ENCODE measurements at places on chromosomes 3 and 15. TPM values are rescaled to one million over a fixed set of nuclear protein-coding genes. Genes with fewer than 3 reads are reported as not detected.
A peak's percentile ranks its signal among the peaks of the same experiment; 100 is the strongest.

DNA sequence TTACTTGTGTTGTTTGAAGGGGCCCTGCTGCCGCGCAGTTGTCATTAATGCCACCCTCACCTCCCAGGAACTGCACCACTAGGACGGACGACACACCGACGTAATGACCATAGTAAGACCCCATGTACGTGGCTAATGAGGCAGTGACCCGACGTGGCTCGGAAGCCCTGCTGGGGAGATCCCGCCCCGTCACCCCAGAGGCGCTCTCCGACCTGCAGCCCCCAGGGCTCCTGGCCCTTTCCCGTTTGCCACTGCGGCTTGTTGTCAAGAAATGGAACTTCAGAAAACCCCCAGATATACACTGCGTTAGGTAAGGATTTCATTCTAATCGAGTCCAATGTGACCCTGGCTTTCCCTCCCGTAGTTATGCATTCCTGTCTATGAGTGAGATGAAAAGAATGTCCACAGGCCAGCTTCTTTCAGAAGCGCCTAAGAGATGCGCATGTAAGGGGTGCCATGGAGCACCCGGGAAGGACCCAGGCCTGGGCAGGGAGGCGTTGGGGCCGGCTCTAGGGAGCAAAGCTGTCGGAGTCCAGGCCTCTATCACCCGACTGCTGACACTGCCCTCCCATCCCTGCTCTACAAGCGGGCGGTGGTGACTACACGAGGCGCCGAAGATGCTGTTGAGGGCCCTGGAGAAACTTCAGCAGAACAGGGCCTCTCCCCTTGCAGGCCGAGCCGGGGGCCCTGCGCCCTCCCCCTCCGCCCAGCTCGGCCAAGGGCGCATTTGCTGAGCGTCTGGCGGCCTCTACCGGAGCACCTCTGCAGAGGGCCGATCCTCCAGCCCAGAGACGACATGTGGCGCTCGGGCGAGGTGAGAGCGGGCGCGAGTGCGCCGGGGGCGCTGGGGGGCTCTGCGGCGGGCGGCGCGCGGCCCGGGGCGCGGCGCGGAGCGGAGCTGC lies at the start of gene GABRA5:
Gene GABRA5, plus strand, starts transcription at position 765 of the 902 bp plus-strand sequence. CDS start 2,187 bp downstream, outside the sequence.
- no peak for DNase-seq

GRCh38 chr3:158107605-158108444 lies 1.6 kb upstream of the SHOX2 start:
- no peak for DNase-seq

GRCh38 chr3:142134799-142135325 lies 14.5 kb downstream of the TFDP2 start:
- no peak for DNase-seq

DNA sequence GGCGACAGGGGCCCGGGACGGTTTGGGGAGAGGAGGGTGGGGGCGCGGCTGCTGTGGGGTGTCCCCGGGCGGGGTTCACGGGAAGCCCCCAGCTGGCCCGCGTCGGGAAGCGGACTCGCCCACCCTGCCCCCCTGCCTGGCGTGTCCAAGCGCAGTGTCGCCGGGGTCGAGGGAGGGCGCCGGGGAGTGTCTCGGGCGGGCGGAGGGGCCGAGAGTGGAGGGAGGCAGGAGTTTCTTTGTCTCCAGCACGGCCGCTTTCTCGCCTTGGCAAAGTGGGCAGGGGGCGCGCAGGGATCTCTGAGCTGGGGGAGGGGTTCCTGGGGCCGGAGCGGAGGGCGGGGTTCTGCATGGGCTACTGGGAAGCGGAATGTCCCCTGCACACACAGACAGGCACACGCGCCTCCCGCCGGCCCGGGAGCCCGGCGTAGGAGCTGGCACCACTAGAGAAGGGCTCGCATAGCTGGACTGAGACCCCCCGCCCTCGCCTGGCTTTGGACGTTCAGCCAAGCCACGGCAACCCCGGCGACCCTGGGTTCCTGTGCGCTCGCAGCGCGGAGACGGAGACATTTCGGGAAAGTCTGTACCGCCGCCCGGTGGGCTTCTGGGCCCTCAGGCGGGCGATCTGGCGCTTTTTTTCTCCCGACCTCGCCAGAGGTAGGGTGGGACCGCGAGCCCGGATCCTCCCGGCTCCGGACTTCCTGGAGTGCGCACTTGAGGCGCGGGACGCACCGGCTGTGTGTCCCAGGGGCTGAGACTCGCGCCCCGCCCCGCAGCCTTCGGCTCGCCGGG lies 822 bp downstream of the ST8SIA2 start:
- DNase-seq, result no peak

DNA sequence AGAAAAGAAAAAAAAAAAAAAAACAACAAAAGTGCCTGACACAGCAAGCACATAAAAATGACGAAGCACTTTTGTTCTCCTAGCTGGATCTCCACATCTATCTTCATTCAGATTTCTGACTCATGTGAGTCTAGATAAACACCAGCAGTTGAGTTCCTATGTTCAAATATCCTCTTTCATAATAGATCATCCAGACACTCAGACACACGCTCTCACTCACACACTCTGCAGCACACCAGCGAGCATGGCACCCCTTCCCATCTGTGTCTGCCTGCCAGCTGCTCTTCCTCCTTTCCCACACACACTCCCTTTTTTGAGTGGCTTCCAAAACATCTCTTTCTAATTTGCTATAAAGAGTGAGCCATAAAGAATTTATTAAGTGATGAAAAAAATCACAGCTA lies 19.8 kb upstream of the CELF6 start:
- DNase-seq, result peak; percentile 95

- peak; percentile 33 for DNase-seq
These were observed 797.5 kb downstream of the AGBL1 start for GRCh38 chr15:86877171-86877631.

- DNase-seq, result no peak
These were observed 2.9 kb upstream of the PRKCD start for GRCh38 chr3:53157974-53158580.

- DNase-seq, result peak; percentile 97
These were observed 276.6 kb downstream of the UACA start for GRCh38 chr15:70486451-70487386.

DNA sequence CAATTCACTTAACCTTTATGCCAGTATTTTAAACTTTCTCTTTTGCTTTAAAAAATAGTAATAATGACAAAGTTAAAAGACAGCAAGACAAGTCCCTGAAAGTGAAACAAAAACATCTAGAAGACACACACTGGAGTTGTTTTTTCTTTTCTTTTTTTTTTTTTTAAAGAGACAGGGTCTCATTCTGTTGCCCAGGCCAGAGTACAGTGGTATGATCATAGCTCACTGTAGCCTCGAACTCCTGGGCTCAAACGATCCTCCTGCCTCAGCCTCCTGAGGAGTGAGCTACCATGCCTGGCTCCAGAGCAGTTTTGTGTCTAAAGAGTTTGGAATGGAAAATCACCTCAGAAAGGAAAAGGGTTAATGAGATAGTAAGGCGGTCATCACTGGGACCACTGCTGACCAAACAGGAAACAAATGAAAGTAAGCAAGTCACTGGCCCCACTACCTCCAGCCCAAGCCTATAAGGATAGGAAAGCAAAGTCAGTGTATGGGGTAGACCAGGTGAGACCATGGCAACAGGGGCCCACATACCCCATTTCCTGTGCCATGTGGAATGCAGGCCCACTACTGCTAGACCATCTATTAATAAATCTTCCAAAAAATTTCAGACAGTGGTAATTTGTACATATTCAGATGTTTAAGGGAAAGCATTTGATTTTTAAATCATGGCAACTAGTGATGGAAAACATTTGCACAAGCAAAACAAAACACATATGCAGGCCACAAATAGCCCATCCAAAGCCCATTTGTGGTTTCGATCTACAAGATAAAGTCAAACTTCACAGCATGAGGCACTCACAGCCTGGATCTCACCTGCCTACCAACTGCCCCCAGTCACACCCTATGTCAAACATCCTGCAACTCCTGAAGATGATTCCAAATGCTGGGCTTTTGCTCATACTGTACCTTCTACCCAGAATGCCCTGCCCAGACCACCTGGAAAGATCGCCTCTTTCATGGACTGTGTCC lies 62.6 kb downstream of the OSBPL10 start:
- DNase-seq, result no peak

ATP8B4 gene
- total RNA-seq, result 1.0 TPM

PPP1R14D gene
- total RNA-seq, result not detected

BSN gene
- total RNA-seq, result 0.17 TPM

SAMD7 gene
- total RNA-seq, result not detected

SLC28A2 gene
- not detected for total RNA-seq

SLC2A2 gene
- total RNA-seq, result not detected
